ENCODE measurements at places on chromosomes 3 and 15. TPM values are rescaled to one million over a fixed set of nuclear protein-coding genes. Genes with fewer than 3 reads are reported as not detected.

Gene CPN2
- not detected for total RNA-seq

Gene MORC1
- not detected for total RNA-seq

Gene CNOT10
- 25.0 TPM for total RNA-seq

Gene CFAP100
- not detected for total RNA-seq

Gene MUSTN1
- 0.28 TPM for total RNA-seq

Gene CACNA2D2
- 0.50 TPM for total RNA-seq

Gene NR2E3
- total RNA-seq = 0.19 TPM

Gene LIPH
- total RNA-seq = 5.1 TPM

Gene ADAMTS9
- 0.49 TPM for total RNA-seq

Gene C3orf70
- total RNA-seq = 0.02 TPM

Gene ACAN
- total RNA-seq = 0.90 TPM

Gene AMT
- 0.73 TPM for total RNA-seq

Gene ZPLD1
- total RNA-seq = not detected

Gene HRH1
- total RNA-seq = 6.6 TPM

Gene HDC
- 0.08 TPM for total RNA-seq

Gene TMC3
- total RNA-seq = not detected

Gene TMEM207
- not detected for total RNA-seq

Gene ZNF619
- 1.6 TPM for total RNA-seq

Gene DAZL
- total RNA-seq = not detected

Gene CACNA1D
- total RNA-seq = 0.57 TPM

Gene IL20RB
- total RNA-seq = 0.77 TPM

Gene NUSAP1
- 74.9 TPM for total RNA-seq

Gene C3orf85
- total RNA-seq = not detected

Gene KNG1
- not detected for total RNA-seq

Gene CMTM8
- 8.2 TPM for total RNA-seq

Gene PLA2G4B
- 0.78 TPM for total RNA-seq

Gene FBXL22
- total RNA-seq = 0.18 TPM

Gene HES1
- total RNA-seq = 10.2 TPM

Gene PCOLCE2
- 30.3 TPM for total RNA-seq

Gene SAXO2
- total RNA-seq = 2.2 TPM

Gene LZTFL1
- 12.7 TPM for total RNA-seq

Gene PAQR9
- total RNA-seq = 2.2 TPM

Gene ZNF620
- total RNA-seq = 1.6 TPM

Gene FHIT
- total RNA-seq = 0.72 TPM

Gene CFAP91
- total RNA-seq = 0.31 TPM

Gene ONECUT1
- total RNA-seq = 0.16 TPM

Gene ZNF621
- total RNA-seq = 7.2 TPM

Gene LMCD1
- total RNA-seq = 84.7 TPM

Gene SLC49A4
- 14.6 TPM for total RNA-seq

Gene SAMD7
- total RNA-seq = not detected
